Femur (tissue), 1 donor: ENCODE measurements at places on chromosomes 2 and 18.

GRCh38 chr2:105643405-105644173, 101.1 kb upstream of the NCK2 start:
- DNase-seq: no peak

GRCh38 chr2:136844546-136844945, 79.2 kb downstream of the THSD7B start:
- DNase-seq: no peak

DNA sequence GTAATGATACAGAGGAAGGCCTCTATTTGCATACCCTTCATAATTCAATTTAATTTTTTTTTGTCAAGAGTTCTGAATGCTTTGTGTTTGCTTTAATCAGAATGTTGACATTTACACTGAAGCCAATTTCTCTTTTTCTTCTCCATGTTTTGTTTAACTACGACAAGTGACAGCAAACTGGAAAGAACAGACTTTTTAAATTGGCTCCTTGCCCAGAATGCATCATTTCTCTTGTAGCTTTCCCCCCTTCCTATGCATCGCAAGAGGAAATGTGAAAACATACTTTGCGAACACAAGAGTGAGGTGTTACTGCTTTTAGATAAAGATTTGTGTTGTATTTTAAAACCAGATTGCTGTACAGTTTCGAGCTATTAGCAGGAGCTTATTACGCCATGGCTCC, 955.2 kb upstream of the CELF4 start:
- DNase-seq: no peak

GRCh38 chr2:101710471-101711318, 13.2 kb downstream of the MAP4K4 start:
- no peak for DNase-seq

- DNase-seq: no peak
Observed at GRCh38 chr2:134433469-134433868, 179.6 kb downstream of the MGAT5 start.
